GM20000 (cell line): ENCODE measurements at places on chromosomes 3 and 15.

DNA sequence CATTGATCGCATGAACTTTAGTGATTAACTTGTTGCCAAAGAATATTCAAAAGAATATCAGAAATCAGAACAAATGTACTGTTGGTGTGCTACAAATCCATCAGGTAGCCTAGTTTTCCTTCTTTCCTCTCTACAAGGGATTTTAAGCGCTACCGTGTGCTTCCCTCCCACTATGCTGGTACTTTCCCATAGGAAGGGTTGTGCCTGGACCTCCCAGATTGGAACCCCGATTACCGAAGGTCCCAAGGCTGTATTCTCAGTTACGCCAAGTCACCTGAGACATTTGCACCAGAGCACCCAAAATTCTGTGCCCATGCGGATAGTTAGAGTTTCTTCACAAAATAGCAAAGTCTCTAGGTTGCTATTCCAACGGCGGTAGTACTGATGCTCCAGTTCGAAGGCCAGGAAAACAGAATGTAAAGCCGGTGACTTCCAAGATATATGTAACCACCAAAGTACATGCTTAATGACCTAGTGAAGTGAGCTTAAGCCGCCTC lies 23.4 kb upstream of the GATM start:
- DNase-seq = no peak

DNA sequence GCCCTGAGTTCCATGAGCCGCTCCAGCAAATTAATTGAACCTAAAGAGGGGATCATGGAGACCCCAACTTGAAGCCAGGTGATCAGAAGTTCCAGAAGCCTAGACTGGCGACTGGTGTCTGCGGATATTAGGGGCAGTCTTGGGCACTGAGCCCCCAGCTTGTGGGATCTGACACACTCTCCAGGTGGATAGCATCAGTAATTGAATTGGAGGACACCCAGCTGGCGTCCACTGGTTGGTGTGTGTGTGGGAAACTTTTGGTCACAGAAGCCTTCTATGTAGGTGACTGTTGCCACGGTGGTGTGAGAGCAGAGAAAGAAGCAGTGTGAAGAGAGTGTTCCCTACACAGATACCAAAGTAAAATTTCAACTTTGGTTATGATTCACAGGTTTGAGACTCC lies 106.0 kb upstream of the ADPGK start:
- DNase-seq = no peak

GRCh38 chr3:194884649-194885315 lies 199.1 kb downstream of the FAM43A start:
- no peak for DNase-seq

DNA sequence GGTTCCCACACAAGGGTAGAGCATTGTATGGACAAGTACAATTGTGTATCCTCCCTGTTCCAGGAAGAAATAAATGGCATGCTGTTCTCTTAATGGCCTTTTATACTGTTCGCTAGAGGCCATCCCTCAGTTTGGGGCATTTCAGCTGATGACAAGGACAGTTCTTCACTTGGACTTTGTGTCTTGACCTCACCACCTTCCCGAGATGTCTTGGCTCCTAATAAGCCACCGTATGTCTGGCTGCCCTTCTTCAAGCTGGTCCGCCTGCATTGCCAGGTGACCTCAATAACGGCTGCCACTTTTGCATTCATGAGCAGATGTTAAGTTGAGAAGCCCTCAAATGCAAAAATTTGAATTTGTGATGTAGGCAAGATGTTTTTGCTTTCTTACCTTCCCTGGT lies 24.1 kb downstream of the ZBTB38 start:
- DNase-seq = no peak

DNA sequence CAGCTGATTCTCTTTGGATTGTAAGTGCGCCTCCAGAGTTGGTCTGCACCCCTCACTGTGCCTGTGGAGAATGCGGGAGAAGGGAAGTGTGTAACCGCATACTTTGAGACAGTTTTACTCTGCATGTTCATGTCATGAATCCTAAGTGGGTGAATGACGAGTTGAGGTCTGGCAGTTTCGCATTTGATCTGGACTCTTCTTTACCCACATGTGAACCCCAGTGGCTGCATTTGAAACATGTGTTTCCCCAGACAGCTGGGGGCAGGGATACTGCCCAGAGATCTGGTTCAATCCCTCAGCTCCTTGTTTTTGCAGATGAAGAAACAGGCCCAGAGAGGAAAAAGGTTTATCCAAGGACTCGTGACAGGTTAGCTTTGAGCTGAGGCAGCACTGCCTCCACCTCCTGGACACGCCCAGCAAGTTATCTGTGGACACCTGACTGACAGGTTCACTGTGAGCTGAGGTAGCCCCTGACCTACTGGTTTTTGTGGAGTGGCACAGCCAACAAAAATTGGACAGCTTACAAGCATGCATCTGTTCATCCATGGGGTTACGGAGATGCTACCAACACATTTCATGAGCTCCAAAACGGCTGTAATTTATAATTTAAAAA lies 207.3 kb downstream of the XXYLT1 start:
- DNase-seq = no peak
